ENCODE measurements at places on chromosomes 4 and X.

GRCh38 chrX:80216086-80216485 lies 201.5 kb downstream of the TBX22 start:
- DNase-seq, result peak; percentile 6

DNA sequence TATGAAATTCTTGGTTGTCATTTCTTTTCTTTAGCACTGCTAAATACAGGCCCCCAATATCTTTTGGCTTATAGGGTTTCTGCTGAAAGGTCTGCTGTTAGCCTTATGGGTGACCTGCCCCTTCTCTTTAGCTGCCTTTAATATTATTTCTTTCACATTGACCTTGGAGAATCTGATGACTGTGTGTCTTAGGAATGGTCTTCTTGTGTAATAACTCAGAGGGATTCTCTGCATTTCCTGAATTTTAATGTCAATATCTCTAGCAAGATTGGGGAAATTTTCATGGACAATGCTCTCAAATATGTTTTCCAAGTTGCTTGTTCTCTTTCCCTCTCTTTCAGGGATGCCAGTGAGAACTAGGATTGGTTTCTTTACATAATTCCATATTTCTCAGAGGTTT lies 292.4 kb downstream of the SLC7A11 start:
- no peak for DNase-seq

DNA sequence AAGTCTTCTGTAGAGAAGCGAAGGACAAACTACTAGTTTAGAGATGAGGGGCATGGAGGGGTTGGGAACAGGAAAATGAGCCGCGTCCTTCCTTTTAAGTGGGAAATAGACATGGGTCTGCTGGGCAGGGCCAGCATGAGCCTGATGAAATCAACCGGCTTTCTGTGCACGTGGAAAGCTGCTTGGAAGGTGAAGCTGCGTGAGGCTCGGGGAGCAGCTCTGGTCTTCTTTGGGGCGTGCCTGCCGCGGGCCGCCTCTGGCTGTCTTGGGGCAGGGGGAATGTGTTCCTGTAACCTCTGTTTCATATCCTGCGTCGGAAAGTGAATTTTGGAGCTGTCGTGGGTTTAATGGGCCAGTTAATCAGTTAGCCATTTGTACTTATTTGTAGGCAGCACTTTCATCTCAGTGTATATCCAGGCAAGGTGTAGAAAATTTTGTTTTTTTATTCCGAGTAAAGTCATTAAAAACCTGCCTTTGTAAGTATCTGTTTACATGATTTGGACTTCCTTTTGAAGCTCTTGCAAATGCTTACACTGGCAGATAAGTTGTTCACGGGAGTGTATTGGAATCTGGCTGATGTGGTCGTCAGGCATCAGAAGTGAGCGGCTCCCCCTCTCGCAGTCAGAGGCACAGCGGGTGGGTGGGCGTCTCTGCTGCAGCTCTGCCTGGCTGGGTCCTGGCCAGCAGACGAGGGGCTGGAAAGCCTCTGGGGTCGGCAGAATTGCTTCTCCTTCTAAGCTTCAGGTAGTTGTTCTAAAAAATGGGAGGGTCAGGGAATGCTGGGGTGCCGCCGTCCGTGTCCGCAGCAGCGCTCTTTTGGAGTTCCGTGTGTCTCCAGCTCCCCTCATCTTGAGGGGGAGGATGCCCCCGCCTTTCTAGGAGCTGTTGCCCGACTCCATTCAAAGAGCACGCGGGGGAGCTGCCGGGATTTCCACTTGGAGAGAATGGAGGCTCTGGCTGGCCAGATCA lies 70.5 kb upstream of the HGFAC start:
- DNase-seq, result no peak

- DNase-seq, result no peak
Observed at GRCh38 chr4:109611045-109611646, 51.1 kb downstream of the MCUB start.

GRCh38 chr4:48905363-48906015 lies 1.1 kb downstream of the OCIAD2 start:
- no peak for DNase-seq

DNA sequence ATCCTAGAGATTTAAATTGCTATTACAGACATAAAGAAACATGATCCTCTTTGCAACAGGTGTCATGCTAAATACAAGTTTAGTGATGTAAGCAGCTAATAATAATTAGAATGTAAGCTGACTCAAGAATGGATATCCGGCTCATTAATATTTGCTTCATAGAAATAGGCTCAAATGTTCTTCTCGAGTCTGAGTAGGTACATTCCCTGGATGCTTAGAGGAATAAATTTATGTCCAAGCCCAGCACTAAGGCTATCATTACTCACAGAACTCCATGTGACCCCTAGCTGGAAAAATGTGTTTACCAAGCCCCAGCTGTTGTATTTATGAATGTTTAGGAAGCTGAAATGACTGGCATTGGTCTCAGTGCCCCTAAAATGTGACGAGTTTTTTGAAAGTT lies 87.6 kb upstream of the TSPAN7 start:
- no peak for DNase-seq

GRCh38 chrX:123918106-123918721 lies 43.3 kb upstream of the STAG2 start:
- no peak for DNase-seq

DNA sequence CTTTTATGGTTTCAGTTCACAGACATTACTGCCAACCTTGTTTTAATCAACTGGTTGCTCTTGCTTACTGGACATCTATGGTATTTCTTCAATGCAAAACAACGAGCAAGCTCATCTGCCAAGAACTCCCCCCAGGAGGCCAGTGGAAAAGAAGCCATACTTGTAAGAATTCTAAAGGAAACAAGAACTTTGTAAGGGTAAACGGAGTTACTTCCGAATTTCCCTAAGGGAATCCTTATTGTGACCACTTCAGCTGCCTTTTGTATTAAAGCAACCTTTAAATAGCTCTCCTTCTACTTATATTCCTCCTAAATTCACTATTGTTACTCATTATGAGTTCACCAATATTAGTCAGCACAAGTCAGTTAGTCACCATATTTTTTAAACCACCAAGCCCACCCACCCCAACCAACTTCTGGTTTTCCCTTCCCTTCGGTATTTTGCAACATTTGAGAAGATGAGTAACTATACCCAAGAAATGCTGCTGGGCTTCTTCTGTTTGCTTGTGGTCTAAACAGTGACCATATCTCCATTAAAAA lies 602.8 kb upstream of the DIPK2B start:
- DNase-seq, result peak; percentile 89

DNA sequence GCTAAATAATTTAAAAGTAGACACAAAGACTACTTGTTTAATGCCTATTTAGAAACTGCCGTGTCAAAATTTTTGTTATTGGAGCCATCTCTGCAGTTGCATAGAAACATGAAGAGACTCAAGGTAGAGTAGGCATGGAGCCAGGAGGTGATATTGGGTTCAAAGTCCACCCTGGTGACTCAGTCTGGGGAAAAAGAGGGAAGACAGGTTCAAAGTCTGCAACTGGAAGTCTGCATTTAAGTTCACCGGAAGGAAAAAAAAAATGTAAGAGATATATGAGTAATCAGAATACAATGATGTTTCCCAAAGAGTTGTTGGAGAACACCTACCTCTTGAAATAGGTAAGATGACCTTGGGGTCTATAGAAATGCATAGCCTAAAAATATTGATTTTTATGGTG lies 67.4 kb upstream of the QRFPR start:
- DNase-seq, result no peak

GRCh38 chr4:118927974-118928373 lies 39.3 kb downstream of the SYNPO2 start:
- DNase-seq, result no peak

DNA sequence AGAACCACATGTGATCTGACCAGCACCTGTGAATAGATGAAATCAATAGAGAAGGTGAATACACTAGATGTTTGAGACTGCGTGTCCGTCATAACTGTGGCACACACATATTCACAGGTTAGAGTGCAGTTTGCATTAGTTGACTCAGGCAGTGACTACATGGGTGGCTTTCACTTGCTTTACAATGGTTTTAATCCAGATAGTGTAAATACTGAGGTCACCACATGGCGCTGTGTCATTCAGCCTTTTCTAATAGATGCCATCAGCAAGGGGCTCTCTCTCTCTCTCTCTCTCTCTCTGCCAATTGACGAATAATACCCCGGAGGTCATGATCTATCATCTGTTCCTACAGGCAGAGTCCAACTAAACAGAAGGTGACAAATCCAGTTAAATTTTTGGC lies 30.7 kb upstream of the FGF13 start:
- DNase-seq, result no peak

DNA sequence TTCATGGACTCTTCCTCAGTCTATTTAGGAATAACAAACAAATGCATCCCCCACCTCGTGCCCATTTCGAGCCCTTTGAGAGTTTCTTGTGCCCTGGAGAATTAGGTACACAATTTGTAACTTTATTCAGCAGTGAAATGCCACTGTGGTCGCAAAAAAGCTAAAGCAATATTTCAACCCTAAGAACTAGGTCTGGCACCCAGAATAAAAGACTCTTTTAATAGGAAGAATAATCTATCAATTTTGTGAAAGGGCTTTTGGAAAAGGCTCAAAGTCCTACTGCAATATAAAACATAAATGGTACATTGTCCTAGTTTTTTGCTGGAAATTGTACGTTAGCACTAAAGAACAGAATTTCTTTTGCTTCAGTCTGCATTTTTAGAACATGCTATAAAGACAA lies 304.6 kb upstream of the TENM3 start:
- no peak for DNase-seq

- no peak for DNase-seq
Observed at GRCh38 chr4:123941306-123941705, 544.7 kb downstream of the SPRY1 start.

DNA sequence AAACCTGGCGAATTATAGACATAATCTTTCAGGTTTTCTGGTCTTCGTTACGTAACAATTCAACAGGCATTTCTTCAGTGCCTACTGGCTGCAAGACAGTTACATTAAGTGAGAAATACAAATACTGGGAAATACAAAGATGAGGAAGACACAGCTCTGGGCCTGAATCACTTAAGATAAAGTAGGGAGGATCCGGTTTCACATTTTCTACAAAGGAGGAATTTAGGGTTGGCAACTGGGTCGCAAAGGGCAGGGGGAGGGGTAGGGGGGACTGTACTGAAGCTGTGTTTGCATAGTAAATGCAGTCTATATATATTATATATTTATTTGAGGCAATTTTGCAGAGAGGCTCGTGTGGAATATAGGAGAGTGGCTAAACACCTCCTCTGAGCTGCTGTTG lies 107.4 kb downstream of the MAML3 start:
- DNase-seq, result no peak

DNA sequence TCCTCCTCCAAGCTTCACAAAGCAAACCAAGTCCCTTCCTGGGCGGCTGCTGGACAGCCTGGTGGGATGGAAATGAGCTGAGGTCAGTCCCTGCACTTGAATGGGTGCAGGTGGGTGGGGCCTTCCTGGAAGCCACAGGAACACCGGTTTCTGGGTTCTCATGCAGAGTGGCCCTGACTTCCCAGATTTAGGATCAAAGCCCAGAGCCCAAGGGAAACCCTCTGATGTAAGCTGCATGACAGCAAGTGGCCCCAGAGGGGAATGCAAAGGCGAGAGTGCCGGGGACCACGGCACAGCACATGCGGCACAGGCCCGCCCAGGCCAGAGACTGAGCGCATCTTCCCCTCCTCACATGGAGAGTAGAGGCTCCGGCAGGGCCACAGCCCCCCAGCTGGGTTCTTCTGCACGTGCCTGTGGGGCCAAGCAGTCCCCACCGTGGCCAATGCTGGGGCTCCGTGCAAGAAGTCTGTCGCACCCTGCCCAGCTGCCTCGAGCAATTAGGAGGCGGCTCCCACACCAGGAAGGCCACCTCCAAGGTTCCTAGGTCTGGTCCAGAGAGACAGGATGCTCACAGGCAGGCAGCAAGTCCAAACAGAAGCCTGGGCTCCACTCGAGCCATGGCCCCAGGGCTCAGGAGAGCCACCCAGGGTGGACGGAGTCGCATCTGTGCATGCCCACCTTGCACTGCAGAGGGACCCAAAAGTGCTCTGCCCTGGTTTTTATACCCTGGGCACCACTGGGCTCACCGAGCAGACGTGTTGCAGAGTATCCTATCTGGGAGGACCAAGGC lies 83.0 kb downstream of the HTRA3 start:
- no peak for DNase-seq

- no peak for DNase-seq
Observed at GRCh38 chrX:39556056-39556455, 541.7 kb downstream of the BCOR start.

- no peak for DNase-seq
Observed at GRCh38 chr4:182968917-182969650, 51.9 kb upstream of the DCTD start.

GRCh38 chr4:40246011-40246900 lies 49.4 kb downstream of the RHOH start:
- no peak for DNase-seq

DNA sequence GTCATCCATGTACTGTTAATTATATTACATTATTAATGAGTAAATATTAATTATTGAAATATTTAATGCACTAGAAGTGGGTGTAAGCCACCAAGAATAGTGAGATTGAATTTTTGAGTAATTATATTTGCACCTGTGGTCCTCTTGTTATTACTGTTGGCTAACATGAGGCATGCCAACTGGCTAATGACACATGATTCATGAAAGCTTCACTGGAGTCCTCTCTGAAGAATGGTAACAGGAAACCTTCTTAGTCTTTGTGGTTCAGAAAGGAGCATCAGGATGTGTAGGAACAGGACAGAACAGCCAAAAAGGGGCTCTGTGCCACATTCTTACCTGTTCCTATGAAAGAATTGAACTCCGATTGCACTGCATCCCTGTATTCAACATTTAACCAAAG lies 65.2 kb downstream of the SLC4A4 start:
- DNase-seq, result no peak

GRCh38 chr4:83855044-83855443 lies 319.1 kb downstream of the GPAT3 start:
- DNase-seq, result peak; percentile 78

GRCh38 chr4:116358633-116359222 lies 726.6 kb downstream of the TRAM1L1 start:
- DNase-seq, result peak; percentile 36

DNA sequence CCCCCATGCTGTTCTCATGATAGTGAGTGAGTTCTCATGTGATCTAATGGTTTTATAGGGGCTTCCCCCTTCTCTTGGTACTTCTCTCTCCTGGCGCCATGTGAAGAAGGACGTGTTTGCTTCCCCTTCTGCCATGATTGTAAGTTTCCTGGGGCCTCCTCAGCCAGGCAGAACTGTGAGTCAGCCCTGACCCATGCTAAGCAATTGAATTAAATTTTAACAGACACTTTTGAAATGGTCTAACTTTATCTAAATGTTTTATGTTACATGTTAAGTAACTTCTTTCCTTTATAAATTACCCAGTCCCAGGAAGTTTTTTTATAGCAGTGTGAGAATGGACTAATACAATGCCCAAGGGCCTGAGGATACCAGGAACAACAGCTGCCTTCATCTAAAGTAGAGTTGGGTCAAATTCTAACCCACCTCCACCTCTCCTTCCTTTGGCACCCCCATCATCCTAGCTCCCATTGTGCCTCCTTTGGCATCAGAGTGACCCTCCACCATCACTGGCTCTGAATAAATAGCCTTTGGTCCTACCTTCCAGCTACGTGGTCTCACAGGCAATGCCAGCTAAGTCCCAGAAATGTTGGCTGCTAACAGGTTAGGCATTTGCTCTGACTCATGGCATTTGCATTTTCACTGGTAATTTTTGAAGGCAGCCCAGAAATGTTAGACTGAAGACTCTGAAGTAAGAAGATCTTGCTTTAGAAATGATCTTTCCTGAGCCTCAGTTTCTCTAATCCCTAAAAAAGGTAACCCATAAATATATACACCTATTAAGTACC lies 182.1 kb downstream of the MOSPD2 start:
- DNase-seq, result no peak

All from fibroblast of skin of left biceps (primary cell).